Choroid plexus epithelial cell (primary cell): ENCODE measurements at places on chromosomes 1 and 21.
A peak's percentile ranks its signal among the peaks of the same experiment; 100 is the strongest.

GRCh38 chr1:191629836-191630235 is 528.4 kb upstream of the RGS18 start:
- DNase-seq, result no peak

DNA sequence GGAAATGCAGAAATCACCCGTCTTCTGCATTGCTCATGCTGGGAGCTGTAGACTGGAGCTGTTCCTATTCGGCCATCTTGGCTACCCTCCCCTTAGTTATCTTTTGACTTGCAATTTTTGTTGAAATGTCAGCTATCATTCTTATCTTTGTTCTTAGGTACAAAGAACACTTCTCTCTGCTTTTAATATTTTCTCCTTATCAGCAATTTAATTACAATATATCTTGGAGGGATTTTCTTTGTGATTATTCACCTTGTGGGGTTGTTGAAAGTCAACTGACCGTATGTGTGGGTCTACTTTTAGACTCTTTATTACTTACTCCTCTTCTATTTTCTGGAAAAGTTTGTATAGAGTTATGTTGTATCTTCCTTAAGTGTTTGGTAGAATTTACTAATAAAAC is 43.1 kb upstream of the PKP1 start:
- no peak for DNase-seq

DNA sequence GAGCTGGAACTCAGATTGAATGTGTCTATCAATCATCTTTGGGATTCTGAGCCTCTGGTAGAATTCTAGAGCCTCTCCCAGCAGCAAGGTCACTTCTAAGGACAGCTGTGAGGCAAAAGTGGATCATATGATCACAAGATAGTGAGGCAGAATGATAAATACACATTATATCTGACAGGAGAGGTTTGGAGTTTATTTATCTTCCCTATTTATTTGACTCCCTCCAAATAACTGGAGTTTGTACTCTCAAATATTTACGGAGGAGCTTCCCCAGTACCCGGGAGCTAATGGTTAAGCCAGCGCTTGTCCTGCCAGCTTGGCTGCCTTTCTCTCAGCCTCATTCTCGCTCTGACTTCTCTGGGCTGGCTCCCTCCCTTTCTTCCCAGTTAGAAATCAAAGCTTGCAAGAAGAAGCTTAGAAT is 2.3 kb downstream of the HMGCS2 start:
- no peak for DNase-seq

GRCh38 chr1:31739346-31739745 is 24.8 kb downstream of the ADGRB2 start:
- no peak for DNase-seq

GRCh38 chr1:78101514-78101913 is 55.7 kb downstream of the GIPC2 start:
- peak; percentile 94 for DNase-seq

DNA sequence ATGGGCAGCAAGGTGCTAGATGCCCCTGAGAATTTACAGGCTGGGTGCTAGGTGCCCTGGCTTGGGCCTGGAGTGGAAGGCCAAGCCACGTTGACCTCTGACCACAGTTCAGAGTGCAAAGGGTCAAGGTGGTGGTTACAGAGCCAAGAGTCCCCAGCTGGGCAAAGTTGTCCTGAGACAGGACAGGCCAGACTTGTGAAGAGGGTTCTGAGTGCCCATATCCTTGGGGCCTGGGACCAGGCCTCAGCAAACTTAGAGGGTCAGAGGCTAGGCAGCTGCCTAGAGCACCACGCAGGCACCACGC is 18.9 kb upstream of the SELENON start:
- DNase-seq, result no peak

- no peak for DNase-seq
These were observed 65.3 kb upstream of the BEND5 start for GRCh38 chr1:48841966-48842365.

DNA sequence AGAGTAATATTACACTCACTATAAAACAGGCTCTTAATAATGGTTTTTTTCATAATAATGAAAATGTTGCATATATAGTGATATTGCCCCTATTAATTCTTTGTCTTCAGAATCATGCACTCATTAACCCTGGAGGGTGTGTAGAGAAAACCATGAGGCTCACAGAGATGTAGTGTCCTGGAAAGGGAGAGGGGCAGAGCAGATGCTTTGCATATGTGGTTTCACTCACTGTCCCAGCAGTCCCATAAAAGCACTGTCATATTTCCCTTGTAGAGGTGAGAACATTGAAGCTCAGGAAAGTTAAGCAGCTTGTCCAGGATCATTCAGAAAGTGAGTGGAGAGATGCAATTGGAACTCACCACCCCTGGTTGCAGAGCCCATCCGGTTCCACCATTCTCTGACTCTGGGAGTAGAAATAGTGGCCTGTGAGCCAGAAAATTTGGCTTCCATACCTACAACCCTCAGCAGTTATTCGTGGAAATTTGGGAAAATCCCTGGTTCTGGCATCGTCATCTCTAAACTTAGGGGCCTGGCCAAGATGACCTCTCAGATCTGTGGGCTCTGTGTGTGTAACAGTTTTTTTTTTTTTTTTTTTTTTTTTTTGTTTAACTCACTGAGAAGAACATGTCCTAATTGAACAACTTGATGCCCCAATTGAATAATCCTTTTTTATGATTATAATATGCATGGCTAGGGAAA is 86.4 kb downstream of the RGL1 start:
- no peak for DNase-seq
